Stimulated activated CD8-positive, alpha-beta memory T cell treated with anti-CD3 and anti-CD28 coated beads, Interleukin-7, amount 100 ng/mL, for 1 hour (primary cell): ENCODE measurements at places on chromosomes 2 and 18.

- no peak for DNase-seq
These were observed 176.4 kb downstream of the ZNF516 start for GRCh38 chr18:76318607-76319006.

GRCh38 chr18:13320891-13321425, 102.4 kb downstream of the LDLRAD4 start:
- no peak for DNase-seq

DNA sequence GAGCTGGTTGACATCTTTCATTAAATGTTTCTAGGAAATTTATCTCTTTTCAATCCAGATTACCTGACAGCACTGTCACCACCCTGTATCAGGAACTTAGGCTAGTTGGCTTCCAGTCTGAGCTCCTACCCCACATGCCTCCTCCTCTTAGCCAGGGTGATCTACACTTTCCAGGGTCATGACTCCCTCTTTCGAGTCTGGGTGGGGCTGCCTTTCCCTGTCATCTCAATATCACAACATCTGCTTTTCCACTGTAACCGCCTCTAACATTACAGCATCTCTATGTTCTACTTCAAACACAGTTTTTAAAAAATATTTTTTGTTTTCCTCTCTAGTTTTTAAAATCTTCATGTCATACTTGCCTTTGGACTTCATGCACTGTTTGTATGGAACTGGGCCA, 129.2 kb downstream of the RBMS1 start:
- DNase-seq: no peak

- DNase-seq: no peak
These were observed 582.8 kb downstream of the ZEB2 start for GRCh38 chr2:143936848-143937722.

GRCh38 chr2:168237741-168238140, 9.7 kb downstream of the STK39 start:
- DNase-seq: no peak

GRCh38 chr2:100208141-100208770, 65.9 kb upstream of the AFF3 start:
- no peak for DNase-seq

GRCh38 chr2:78355967-78356366, 669.5 kb upstream of the REG3G start:
- no peak for DNase-seq

- no peak for DNase-seq
These were observed 38.7 kb upstream of the HAAO start for GRCh38 chr2:42830922-42831574.

DNA sequence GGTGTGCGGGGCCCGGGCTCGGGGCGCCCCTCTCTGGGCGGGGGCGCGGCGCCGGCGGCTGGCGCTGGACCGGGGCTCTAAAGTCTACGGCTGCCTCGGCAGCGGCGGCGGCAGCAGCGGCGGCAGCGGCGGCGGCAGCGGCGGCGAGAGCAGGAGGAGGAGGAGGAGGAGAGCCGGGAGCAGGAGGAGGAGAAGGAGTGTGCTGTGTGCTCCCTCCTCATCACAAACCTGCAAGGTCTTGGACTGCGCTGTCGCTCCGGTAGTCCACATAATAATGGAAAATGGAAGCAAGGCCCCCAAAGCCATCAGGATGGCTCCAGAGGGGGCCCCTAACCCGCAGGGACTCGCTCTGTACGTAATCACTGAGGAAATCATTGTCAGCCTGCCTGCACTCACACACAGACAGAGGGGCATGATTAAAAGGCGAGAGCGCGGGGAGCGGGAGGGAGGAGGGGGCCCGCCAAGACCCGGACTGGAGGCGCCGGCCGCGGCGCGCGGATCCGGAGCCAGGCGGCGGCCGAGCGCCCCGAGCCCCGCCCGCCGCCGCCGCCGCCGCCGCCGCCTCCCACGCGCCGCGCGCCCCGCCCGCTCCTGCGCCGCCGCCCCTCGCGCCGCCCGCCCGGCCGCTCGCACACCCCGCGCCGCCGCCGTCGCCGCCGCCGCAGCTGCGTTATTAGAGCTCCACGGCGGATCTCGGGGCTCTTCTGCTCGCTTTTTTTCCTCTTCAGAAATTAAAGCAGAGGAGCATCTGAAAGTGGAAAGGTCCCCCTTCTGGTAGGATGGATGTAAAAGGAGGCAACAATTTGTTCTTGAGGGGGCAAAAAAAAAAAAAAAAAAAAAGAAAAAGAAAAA, at the start of gene ZNF521:
Gene ZNF521, minus strand, starts transcription at position 390 of the 852 bp plus-strand sequence. CDS start 1,220 bp downstream, outside the sequence.
- no peak for DNase-seq

DNA sequence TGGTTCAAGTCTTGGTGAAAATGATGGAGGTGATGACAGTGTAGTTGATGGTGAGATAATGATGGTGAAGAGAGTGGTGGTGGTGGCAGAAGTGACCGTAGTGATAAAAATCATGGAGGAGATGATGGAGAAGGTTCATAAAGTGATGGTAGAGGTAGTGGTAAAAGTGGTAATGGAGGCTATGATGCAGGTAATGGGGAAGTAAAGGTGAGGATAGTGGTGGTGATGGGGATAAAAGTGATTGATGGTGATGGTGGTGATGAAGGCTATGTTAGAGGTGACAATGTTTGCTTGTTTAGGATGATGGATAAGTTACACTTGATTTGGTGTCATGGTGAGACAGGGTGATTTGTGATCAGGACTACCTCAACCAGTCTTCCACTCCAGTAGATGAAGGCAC, 268.9 kb downstream of the DYSF start:
- no peak for DNase-seq

DNA sequence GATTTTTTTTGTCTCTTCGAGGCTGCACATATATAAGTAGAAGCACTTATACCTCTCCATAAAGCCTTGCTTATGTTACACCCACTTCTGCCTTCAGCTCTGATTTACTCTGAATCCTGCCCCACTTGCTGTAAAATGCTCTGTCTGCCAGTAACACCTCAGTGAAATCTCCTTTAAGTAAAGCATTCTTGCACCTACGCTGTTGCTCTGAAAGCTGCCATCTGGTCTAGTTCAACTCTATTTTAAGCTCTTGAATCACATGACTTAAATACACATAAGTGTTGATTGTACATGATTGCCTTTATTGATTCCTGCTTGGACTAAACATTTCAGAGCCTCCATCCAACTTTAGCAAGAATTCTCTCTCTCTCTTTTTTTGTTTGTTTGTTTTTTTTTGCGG, 609.0 kb upstream of the CELF4 start:
- DNase-seq: no peak

DNA sequence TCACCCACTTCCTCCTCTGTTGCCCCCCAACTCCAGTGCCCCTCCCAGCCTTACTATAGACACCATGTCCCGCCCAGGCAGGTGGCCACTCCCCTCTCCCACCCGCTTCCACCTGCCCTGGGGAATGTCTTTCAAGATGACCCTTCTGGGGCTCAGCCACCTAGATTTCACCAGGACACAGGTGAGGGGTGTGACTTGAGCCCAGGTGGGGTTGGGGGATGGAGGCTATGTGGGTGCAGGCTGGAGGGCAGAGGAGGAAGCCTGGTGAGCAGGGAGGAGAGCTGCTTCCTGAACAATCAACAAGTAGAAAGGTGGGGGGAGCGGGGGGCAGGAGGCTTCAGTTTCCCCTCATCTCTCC, 8.7 kb downstream of the ADRA2B start:
- DNase-seq: no peak

GRCh38 chr2:203973000-203973399, 36.4 kb downstream of the ICOS start:
- no peak for DNase-seq

DNA sequence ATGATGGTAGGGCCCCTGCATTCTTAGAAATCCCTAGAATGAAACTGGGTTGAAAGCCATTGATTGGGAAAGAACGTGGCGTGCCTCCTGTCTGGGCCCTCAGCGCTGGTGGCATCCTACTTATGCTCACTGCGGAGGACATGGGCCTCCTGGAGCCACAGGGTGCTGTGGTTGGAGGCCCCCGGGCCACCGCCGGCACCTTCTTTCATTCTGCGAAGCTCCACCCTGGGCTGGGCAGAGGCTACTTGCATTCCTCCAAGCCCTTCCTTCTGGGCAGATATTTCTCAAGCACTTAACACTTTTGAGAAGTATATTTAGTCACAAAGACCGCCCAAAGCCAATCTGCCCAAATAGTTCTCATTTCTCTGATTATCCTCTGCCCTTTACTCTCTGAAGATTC, 311.9 kb downstream of the MYCN start:
- DNase-seq: no peak

GRCh38 chr2:196276421-196276820, 105.0 kb upstream of the STK17B start:
- DNase-seq: no peak

- no peak for DNase-seq
These were observed 235.9 kb upstream of the LRATD1 start for GRCh38 chr2:14396533-14397083.

DNA sequence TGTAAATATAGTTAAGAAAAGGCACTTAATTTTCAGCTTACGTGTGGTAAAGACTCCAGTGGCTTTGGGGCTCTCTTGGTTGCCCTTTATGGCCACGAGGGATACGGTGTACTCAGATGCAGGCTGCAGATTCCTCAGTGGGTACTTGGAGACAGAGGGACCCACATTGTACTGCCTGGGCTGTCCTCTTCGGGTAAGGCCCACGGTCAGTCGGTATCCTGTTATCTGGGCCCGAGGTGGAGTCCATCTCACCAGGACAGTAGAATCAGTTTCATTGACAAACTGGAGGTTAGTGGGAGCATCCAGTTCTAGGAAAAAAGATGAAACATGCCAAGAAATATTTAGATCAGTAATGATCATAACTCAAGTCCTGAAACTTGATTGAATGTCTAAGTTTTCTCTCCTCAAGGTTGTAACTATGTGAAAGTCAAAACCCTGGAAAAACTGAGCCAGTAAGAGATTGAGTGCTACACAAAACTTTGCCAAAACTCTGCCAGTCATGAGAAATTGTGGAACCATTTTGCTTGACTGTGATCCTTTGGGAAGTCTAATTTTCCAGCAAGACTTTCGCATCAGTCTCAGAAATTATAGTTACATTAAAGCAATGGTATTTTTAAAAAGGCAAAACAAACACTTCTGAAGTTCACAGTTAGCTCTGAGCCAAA, 31.4 kb downstream of the FN1 start:
- DNase-seq: no peak

GRCh38 chr18:58609536-58609993, 19.3 kb downstream of the ALPK2 start:
- DNase-seq: no peak

DNA sequence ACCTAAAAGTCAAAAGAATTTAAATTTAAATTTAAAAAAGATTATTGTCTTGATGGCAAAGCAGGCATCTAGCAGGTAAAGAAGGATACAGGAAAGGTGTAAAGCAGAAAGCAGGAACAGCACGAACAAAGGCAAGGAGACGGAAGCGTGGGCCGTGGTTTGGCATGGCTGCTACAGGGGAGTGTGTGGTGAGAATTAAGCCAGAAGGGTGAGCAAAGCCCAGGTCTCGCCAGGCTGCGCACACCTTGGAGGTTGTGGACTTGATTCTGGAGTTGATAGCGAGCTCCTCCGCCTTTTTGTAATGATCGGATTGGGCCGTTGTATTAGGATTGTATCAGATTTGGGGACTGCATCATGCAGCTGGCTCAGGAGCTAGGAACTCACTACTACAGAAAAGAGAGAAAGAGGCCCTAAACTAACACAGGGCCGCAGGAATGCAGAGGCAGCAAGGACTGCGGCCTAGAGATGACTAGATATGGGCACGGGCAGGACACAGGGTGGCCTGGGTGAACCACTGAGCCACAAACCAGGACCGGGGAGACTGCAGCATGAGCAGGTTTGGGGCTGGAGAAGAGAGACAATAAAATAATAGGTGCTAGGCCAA, 71.4 kb upstream of the TMEM247 start:
- DNase-seq: no peak

DNA sequence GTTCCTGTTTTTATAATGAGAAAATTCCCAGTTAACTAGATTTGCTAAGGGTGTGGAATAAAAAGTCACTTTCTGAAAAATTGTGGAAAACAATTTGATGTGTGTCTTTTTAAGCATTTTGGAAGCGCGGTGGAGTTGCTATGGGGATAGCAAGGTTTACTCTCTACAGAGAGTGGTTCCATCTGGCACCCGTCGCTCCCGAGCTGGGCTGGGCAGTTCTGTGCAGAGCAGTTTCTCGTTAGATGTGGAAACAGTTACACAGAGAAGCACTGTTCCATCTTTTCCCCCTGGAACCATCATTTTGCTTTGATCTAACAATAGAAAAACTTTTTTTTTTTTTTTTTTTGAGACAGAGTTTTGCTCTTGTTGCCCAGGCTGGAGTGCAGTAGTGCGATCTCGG, 17.4 kb downstream of the LDLRAD4 start:
- no peak for DNase-seq

- DNase-seq: peak; percentile 16
These were observed at the start of gene VAMP8 for GRCh38 chr2:85577386-85578242. TSS of gene VAMP8 (plus strand) at chr2:85577586. CDS start at chr2:85577647, 61 bp downstream.

GRCh38 chr2:173397539-173397938, 42.9 kb downstream of the CDCA7 start:
- no peak for DNase-seq

GRCh38 chr2:176128172-176128981, 1.1 kb upstream of the HOXD8 start:
- DNase-seq: no peak

DNA sequence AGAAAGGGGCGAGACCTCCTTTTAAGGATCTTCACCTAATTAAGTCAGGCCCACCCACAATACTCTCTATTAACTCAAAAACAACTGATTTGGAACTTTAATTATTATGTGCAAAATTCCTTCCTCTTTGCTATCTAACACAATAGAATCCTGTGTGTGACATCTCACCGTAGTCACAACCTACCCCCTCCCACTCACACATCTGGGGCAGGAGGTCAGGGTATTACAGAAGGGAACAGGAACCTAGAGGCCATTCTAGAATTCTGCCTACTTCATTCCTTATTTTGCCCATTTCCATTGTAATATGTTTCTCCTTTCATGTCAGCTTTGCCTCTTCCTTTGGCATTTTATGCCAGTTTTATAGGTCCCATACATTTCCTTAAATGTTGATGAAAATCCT, 829.3 kb upstream of the ID2 start:
- DNase-seq: no peak

DNA sequence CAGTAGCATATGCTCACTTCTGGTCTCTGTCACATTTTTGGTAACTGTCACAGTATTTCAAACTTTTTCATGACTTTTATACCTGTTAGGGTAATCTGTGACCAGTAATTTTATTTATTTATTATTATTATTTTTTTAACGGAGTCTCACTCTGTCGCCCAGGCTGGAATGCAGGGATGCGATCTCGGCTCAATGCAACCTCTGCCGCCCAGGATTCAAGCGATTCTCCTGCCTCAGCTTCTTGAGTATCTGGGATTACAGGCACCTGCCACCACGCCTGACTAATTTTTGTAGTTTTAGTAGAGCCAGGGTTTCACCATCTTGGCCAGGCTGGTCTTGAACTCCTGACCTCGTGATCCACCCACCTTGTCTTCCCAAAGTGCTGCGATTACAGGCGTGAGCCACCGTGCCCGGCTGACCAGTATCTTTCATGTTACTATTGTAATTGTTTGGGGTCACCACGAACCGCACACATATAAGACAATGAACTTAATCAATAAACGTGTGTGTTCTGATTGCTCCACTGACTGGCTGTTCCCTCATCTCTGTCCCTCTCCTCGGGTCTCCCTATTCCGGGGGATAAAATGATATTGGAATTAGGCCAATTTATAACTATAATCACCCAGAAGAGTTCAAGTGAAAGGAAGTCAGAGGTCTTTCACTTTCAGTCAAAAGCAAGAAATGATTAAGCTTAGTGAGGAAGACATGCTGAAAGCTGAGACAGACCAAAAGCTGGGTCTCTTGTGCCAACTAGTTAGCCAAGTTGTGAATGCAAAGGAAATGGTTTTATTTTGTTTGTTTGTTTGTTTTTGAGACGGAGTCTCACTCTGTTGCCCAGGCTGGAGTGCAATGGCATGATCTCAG, 22.9 kb downstream of the TGIF1 start:
- no peak for DNase-seq

- DNase-seq: no peak
These were observed 65.3 kb upstream of the GLI2 start for GRCh38 chr2:120670371-120670770.

- no peak for DNase-seq
These were observed 51.2 kb upstream of the ADAM23 start for GRCh38 chr2:206392118-206392517.
